B cell (primary cell): ENCODE measurements at places on chromosomes 16 and 17. TPM values are rescaled to one million over a fixed set of nuclear protein-coding genes. Genes with fewer than 3 reads are reported as not detected.

The DHRS7C gene
- total RNA-seq, result not detected in 2 replicates

The P2RX1 gene
- 84.7 and 86.5 TPM in 2 replicates for total RNA-seq

The PRR35 gene
- not detected in 2 replicates for total RNA-seq

The KRTAP9-4 gene
- not detected in 2 replicates for total RNA-seq

The UTS2R gene
- not detected in 2 replicates for total RNA-seq

The CDIP1 gene
- 18.0 and 20.3 TPM in 2 replicates for total RNA-seq

The CFAP119 gene
- total RNA-seq, result 9.3 and 11.7 TPM in 2 replicates

The PLD6 gene
- total RNA-seq, result 4.1 and 5.0 TPM in 2 replicates

The C16orf95 gene
- total RNA-seq, result 2.3 and 2.5 TPM in 2 replicates

The AHSP gene
- not detected in 2 replicates for total RNA-seq

The CIBAR2 gene
- total RNA-seq, result not detected in 2 replicates

The MPO gene
- total RNA-seq, result 0.73 TPM in 1 of 2 replicates, not detected in the other

DNA sequence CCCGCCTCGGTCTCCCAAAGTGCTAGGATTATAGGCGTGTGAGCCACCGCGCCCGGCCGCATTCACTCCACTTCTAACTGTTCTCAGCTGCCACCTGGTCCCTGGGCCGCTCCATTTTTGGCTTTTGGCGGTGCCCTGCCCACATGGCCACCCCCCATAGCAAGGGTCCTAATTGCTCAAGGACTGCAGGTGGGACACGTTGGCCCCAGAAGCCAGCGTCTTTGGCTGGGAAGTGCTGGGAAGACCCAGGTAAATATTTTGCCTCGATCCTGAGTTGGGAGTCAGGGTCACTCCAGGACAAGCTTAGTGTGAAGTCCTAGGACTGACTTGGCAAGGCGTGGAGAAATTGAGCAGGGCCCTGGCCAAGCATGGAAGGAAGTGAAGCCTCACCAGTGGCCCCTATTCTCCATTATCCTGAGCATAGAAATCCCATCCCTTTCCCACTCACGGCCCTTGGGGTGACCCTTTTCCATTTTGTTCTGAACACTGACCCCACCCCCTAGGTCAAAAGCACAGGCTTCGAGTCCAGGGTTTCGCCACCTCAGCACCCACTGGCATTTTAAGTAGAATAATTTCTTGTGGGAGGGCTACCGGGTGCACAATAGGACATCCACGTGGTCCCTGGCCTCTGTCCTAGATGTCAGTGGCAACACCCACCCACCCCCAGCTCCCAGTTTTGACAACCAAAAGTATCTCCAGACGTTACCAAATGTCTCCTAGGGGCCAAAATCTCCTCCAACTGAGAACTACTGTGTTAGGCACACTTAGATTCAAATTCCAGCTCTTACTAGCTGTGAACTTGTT is 5.9 kb upstream of the WDR81 start:
- DNase-seq, result no peak

- DNase-seq, result no peak
Observed at GRCh38 chr17:40535924-40536294, 29.4 kb downstream of the CCR7 start.

DNA sequence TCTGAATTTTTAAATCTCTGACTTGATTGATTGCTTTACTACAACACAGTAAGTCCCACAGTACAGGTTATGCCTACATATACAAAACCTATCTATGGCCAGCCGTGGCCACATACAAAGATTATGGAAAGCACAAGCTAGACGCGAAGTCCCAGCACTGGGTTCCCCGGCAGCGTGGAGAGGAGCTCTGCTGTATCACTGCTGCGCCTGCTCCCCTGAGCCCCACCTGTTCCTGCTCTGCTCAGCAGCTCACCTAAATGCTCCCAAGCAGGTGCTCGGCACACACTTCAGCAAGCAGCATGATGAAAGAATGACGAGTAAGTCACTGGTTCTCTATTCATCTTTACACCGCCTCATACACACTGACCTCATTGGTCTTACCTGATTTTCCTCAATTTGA is 20.6 kb downstream of the ZDHHC7 start:
- no peak for DNase-seq

DNA sequence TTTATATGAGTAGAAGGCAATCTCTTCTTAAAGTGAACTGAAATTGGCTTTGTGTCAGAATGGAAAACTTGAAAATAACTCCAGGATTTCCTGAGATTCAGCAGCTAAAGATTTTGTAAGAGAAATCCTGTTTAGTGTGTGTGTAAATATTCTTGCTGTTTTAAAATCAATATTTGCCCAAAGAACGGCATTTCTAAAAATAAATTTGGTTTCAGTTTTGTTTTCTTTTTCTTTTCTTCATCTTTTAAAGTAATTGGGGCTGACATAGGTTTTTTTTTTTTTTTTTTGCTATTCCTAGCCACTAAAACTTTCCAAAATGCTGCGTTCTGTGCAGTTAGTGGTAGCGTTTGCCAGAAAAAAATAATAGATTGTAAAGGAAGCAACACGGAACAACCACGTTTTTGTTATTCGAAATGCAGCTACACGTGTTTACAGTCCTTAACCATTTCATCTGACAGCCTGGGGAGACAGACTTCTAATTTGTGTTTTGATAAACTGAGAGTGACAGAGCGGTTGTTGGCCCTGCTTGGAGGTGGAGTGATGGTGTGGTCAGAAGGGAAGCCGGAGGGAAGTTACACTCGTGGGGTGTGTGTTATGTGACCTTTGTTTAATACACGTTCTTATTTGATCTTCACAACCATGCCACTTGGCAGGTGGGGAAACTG is 21.6 kb upstream of the SMPD3 start:
- DNase-seq, result no peak

DNA sequence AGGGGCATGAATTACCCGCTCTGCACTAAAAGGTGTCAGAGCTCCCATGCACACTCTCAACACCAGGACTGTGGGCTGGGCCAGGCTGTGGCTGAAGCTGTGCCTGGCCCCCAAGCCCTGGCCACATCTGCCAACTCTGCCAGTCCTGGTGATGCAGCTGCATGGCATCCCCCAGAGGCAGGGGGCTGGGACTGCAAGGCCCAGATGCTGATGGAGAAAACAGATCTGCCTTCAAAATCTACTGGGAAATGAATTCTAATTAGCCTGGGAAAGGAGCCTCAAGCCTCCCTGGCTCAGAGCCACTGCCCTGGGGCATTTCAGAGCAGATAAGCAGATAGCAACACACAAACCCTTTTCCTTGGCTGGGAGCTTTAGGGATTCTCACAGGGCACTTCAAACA is 3.4 kb downstream of the CHST6 start:
- no peak for DNase-seq

DNA sequence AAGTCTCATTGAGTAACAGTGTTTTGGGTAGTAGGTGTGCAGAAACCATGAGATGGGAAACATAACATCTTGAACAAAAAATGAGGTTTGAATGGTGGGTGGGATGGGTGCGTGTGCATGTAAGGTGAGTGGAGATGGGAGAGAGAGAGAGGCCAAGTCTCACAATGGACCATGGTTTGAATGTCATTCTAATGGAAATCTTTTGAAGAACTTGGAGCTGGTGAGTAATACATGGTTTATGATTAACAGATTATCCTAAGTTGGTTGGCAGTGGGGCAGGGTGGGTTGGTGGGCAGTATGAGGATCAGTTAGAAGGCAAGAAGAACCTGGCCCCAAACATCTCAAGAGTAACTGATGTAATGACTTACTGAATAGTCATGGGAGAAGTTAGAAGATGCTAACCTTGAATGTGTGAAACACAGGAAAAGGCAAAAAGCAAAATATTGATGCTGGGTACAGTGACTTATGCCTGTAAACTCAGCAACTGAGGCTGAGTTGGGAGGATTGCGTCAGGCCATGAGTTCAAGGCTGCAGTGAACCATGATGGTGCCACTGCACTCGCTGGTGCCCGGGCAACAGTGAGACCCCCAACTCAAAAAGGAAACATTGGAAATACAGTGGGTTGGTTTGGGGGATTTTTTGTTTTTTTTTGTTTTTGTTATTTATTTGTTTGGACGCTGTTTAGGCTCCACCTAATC is 32.7 kb downstream of the ZNF207 start:
- DNase-seq, result no peak

DNA sequence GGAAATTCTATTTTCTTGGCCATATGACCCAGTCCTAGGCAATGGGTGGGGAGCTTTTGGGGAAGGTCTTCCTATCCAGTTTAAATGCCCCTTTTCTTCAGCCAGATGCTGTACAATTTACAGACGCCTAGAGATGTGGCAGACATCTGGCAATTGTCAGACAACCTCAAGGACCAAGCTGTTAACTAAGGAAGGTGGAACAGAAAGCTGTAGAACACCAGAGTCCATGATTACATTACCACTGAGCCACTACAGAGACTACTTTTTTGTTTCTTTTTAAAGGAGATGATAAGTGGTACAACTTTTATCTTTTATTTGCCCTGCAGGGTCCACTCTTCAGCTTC is 21.1 kb upstream of the CORO6 start:
- DNase-seq, result no peak

GRCh38 chr16:85650844-85651628 is 37.7 kb downstream of the GINS2 start:
- DNase-seq, result no peak

- DNase-seq, result no peak
Observed at GRCh38 chr17:4001048-4001590, 36.9 kb upstream of the ATP2A3 start.

- DNase-seq, result peak; percentile 83
Observed at GRCh38 chr17:47286198-47286914, 32.7 kb downstream of the ITGB3 start.

GRCh38 chr17:45914047-45914717 is 19.8 kb downstream of the MAPT start:
- DNase-seq, result no peak

DNA sequence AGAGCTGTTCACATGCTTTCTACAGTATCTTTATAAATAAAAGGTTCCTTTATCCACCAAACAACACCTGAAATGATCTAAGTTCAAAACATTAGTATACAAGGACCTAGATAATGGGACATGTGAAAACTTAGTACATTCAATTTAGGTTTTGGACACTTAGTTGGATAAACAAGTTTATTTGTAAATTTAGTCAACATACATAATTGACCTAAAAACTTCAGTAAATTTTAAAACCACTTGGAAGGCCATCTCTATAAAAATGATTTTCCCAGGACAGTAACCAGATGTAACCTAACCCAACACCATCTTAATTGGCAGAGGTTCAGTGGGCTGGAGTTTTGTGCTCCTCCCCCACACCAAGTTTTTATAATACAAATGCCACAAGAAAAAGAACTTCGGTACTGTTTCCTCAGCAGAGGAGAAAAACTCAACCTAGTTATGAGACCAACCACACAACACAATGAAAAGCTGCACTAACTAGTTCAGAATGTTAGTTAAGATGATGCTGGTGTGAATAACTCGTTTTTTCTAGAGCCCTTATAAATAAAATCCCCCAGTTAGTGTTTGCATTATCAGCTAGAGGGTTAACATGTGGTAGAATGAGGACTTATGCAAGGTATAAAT is 7.2 kb upstream of the UNK start:
- no peak for DNase-seq

GRCh38 chr17:31919802-31920525 is 16.8 kb upstream of the SUZ12 start:
- DNase-seq, result no peak

- no peak for DNase-seq
Observed at GRCh38 chr16:83630979-83631378, 176.8 kb upstream of the HSBP1 start.

GRCh38 chr17:63423251-63423950 is 22.7 kb downstream of the CYB561 start:
- DNase-seq, result no peak

DNA sequence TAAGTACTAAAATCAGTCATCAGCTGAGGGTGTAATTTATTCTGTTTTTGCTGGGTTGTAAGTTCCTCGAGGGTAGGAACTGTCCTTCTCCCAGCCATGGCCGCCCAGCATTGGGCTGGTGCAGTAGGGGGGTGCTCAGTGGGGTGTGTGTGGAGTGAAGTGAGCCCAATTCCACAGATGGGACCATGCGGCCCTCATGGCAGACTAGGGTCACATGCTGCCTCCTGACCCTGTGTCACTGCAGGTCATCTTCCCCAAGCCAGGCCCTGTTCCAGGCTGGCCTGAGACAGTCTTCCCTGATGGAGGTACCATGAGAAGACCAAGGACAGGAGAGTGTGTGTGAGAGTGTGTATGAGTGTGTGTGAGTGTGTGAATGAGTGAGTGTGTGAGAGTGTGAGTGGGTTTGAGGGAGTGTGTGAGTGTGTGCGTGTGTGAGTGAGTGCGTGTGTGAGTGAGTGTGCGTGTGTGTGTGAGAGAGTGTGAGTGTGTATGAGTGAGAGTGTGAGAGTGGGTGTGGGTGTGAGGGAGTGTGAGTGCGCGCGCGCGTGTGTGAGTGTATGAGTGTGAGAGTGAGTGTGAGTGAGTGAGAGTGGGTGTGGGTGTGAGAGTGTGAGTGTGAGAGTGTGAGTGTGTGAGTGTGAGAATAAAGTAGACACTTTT is 3.7 kb downstream of the SLC26A11 start:
- DNase-seq, result no peak

DNA sequence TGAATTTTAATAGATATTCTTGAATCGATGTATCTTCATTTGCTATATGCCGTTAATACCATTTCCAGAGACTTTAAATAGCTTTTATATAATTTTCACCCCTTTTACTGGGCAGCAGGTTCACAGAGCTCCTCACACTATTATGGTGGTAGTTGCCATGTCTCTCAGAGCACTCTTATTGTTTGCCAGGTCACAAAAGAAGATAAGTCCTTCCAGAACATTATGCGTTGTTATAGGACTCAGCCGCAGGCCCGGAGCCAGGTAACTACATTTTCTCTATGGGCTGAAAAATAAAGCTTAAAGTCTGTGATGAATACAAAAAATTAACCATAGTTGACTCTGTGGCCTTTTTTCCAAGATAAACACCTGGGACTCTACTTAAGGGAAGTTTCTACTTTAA is 24.0 kb downstream of the AKTIP start:
- no peak for DNase-seq

- no peak for DNase-seq
Observed at GRCh38 chr16:87048038-87048729, 269.0 kb downstream of the C16orf95 start.

DNA sequence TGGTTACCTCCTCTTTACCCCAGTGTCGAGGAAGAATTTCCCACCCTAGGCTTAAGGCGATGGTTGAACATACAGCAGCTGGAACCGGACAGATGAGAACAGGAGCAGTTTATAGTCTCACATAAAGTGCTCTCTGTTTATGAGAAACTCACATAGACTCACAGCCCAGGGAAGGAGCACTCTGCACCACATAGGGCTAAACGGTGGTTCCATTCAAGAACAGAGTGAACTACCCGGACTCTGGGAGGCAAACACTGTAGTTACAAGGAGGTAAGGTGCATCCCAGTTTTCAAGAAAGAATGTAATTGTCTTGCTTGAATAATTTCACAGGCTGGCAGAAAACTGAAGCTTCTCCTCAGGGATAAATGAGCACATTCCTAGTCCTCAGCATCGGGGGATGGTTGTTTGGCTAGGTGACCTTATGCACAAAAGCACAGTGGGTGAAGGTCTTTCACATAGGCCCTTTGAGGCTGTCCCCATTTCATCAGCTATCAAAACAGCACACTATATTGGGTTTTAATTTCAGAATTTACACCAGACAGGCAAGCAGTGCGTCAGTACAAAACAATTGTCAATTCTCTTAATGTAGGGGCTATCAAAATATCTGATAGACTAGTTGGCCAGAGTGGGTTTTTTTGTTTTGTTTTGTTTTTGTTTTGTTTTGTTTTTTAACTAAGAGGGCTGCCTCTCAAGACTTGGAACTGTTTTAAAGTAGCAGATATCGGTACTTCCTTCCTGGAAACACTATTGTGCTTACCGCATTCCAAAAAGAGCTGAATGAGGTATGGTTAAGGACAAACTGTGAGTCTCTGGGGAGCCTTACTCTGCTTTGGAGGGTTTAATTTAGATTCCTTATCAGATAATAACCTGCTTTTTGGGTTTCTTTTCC is 918.1 kb upstream of the CDH8 start:
- DNase-seq, result no peak

GRCh38 chr17:2297023-2297422 is 6.6 kb downstream of the SMG6 start:
- DNase-seq, result no peak

GRCh38 chr16:79712276-79712675 is 111.7 kb upstream of the MAF start:
- no peak for DNase-seq
